ENCODE measurements at places on chromosomes 1 and 21.

- no peak for DNase-seq
Observed at GRCh38 chr1:166933633-166934032, 41.7 kb downstream of the ILDR2 start.

DNA sequence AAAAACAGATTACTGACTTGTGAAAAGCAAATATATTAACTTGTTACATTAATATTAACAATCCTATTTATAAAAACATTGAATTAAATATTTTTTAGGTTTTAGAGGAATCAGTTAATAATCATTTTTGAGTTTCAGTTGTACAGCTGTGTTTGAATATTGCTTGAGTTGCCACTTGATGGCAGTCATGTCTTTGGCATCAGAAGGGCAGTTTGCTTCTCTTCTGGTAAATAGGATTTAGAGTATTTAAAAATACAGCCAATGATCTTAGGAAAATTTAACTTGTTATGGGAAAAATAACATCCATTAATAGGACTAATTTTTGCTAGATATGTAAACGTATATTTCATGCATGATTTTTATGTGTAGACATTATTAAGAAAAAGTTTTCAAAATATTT lies 234.1 kb downstream of the NCAM2 start:
- no peak for DNase-seq

GRCh38 chr1:186838380-186839040 lies 9.8 kb downstream of the PLA2G4A start:
- DNase-seq = no peak

GRCh38 chr1:65880611-65881010 lies 87.9 kb downstream of the PDE4B start:
- no peak for DNase-seq

DNA sequence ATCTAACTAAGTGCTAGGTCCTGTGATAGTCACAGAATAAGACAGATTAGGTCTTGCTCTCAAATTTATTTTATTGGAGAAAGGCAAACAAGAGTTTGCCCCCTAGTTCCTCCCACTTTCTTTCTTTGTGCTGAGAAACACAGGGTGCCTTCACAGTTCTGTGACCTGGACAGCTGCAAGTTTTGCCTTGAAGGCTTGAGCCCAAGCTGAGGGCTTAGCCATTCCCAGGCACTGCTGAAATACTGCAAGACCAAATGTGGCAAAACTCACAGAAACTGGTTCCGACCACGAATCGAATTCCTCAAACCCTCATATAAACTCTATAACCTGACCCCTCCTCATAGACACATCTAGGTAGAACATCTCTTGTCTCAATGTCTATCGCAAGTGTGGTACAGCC lies 227.9 kb downstream of the RERE start:
- DNase-seq = no peak

DNA sequence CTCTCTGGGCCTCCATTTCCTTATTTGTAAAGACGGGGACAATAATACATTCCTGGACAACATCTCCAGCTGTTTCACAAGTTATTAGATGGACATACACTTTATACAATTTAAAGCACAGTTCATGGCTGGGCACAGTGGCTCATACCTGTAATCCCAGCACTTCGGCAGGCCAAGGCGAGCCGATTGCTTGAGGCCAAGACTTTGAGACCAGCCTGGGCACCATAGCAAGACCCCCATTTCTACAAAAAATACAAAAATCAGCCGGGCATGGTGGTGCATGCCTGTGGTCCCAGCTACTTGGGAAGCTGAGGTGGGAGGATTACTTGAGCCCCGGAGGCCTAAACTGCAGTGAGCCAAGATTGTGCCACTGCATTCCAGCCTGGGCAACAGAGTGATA lies 34.1 kb downstream of the IGSF21 start:
- DNase-seq = no peak

DNA sequence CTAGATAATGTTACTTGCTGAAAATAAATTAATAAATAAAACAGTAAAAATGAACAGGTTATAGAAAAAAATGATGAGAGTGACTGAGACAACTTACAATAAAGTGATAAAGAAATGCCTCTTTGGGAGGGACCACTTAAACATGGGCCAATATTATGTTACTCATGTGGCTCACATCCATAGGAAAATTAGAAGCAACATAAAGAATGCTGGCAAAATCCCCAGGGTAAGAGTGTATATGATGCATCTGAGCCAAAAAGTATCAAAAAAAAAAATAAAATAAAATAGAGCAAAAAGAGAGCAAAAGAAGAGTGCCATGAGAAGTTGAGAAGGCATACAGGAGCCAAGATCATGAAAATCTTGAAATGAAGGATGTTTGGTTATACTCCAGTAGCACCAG lies 818.0 kb downstream of the LTN1 start:
- no peak for DNase-seq

GRCh38 chr1:119291611-119292206 lies 76.9 kb upstream of the HAO2 start:
- no peak for DNase-seq

DNA sequence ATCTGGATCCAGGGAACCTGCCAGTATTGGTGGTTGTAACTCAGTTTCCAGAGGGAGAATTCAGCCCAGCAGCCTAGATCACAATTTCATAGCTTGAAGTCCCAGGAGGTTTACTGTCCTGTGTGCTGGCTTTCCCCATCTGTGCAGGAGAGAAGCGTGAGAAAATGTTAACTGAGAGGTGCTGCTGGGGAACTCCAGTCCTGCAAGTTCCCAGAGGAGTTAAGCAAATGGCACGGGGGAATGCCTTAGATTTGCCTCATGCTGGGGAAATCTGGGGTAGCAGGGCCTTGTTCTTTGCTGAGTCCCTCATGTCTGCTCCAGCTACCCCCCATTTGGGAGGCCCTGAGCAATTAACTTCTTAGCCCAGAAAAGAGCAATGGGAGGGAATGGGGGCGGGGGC lies 25.1 kb upstream of the SLAMF6 start:
- DNase-seq = no peak

GRCh38 chr1:36531833-36532232 lies 49.1 kb upstream of the CSF3R start:
- no peak for DNase-seq
